Stimulated activated CD4-positive, alpha-beta T cell treated with anti-CD3 and anti-CD28 coated beads, Interleukin-1b, Interleukin-23, amount 100 ng/mL, for 48 hours (primary cell): ENCODE measurements at places on chromosomes 3 and 15.

DNA sequence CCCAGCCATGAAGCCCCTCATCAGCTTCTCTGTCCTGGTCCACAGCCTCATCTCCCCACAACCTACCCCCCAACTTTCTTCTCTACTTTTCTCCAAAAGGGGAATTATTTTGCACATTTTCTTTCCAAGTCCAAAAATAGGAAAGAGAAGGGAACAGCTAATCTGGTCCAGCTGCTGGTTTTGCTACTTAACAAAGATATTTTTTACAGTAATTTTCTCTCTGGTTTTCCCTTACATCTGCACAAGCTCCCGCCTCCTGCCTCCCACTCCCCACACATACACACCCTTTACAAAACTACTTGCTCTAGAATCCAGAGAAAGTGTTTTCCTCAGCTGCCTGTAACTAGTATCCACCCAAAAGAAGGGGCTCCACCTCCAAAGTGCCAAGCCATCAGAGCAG, 177.2 kb downstream of the POLR2M start:
- no peak for DNase-seq

GRCh38 chr3:126704494-126705214, 614 bp downstream of the CHCHD6 start:
- peak; percentile 5 for DNase-seq

GRCh38 chr3:4222574-4223175, 80.5 kb upstream of the SETMAR start:
- DNase-seq: no peak

GRCh38 chr3:30614943-30615342, 8.5 kb downstream of the TGFBR2 start:
- no peak for DNase-seq

DNA sequence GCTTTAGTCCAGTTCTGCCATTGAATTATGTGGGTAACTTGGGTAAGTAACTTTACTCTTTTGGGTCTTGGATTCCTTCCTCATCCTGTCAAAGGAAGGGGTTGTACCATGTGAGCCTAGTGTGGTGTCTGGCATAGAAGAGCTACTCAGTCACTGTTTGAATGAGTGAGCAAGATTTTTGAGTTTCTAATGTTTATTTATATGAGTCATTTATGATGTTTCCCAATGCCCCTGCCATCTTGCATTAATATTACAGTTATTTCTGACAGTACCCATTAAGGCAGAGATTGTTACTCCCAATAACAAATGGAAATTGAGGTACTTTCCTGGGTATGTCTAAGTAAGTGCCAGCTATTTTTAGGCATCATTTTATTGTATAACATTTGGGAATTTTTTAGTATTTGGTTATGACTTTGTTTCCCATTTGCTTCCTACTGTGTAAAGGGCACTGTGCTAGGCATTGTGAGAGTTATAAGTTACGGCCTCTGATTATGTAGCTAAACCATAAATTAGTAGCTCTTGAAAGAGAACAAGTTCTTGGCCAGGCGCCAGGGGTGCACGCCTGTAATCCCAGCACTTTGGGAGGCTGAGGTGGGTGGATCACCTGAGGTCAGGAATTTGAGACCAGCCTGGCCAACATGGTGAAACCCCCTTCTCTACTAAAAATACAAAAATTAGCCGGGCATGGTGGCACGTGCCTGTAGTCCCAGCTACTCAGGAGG, 23.5 kb downstream of the NR1D2 start:
- DNase-seq: no peak

GRCh38 chr15:96035091-96035490, 295.4 kb upstream of the NR2F2 start:
- DNase-seq: no peak

DNA sequence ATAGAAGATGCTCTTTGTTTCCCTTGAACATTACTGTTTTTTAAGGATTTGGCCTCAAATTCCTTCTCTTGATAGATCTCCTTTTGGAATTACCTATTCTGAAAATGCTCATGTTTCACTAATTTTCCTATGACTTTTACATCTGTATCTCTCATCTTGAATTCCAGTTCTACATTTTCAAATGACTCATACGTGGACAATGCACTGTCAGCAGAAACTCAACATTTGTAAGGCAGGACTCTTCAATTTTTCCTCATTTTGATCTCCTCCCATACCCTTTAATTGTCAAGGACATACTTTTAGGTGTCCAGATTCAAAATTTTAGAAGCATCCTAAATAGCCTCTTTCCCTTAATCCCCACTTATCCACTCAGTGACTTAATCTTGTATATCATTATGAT, 341.0 kb upstream of the RASGRP1 start:
- no peak for DNase-seq

DNA sequence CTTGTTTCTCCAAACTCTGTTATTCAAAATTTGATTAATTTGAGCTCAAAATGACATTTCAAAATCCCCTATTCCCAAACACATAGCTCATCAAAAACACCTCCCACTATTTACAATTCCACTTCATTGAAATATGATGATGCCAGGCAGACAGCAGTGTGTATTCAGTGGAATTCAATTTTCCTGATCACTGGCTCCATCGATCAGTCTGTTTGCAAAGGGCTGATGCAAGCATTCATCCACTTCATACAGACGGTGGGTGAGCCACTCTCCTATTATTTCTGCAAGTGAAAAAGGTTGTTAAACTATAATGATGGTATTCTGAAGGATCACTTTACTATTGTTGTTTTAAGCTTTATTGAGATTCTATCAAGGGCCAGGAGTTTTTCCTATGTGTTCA, 90.7 kb downstream of the RTP4 start:
- DNase-seq: no peak

DNA sequence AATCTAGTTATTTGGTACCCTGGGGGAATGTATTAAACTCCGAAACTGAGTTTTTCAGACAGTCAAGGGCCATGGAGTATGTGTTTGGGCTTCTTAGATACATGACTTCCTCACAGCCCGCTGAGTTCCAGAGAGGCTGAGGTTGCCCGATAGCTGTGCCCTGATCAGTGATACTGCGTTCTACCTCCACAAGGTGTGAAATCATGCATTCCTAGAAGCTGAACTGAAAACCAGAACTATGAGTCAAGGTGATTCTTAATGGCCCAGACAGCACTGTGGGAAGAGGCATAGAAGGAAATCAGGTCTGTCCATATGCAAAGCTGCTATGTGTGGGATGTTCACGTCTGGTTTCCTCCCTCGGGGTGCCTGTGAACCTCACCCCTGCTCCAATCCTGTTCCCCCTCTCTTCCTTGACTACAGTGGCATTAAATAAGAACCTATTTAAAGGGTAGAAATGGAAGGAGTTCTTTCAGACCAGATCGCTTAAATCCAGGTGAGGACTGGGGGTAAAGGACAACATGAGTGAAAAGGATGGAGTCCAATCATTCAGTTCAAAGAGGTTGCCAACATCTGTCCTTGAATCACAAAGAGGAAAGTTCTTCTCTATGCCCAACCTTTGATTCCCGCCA, 74.3 kb downstream of the MYO1E start:
- peak; percentile 56 for DNase-seq

DNA sequence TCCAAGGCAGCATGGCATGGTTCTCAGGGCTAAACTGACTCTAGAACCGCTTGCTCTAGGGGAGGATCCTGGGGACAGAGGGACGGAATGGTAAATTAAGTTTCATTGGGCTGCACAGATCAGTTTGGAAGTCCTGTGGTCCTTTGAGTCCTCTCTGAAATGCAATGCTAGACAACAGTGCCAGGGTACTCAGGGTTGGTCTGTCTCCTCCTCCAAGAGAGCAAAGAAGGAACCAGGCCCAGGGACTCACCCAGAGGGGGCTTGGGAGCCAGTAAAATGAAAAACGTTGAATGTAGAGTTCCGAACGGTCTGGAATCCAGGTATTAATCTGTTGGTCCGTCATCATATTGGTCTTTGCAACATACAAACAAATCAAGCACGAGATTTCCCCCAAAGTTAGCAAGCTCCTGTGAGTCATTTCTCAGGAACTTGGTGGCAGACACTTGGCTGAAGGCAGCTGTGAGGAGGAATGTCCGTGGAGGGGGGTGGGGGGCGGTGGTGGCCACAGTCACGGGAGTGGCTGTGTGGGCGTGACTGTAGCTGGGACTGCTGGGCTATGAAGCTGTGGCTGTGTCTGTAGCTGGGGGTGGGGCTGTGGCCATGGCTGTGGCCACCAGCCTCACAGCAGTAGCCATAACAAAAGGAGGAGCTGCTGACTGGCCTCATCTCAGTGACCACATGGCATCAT, 361.0 kb downstream of the SHQ1 start:
- DNase-seq: peak; percentile 71

- DNase-seq: no peak
Observed at GRCh38 chr15:47582233-47582632, 135.1 kb upstream of the SEMA6D start.

GRCh38 chr3:72316501-72317279, 531.6 kb downstream of the SHQ1 start:
- DNase-seq: no peak

GRCh38 chr3:179348325-179349013, 960 bp downstream of the MFN1 start:
- no peak for DNase-seq

GRCh38 chr3:12898290-12898964, 57.1 kb upstream of the RPL32 start:
- DNase-seq: no peak

- DNase-seq: no peak
Observed at GRCh38 chr15:60648928-60649679, 170.2 kb upstream of the ICE2 start.

DNA sequence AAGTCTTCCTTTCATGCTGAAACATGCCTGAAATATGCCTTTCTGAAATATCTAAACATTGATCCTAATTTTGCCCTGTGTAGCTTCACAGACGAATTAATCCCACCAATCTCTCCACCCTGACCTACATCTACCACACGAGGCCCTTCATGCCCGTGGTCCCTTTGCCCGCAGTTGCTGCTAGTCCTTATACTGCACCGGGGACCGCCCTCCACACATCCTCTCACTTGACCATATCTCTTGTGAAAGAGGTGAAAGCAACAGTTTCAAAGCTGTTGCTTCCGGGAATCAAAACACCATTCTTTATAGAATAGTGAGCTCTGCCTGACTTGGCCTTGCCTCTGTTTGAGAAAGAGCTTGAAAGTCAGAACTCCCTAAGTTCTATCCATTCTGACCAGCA, 499.5 kb downstream of the NTRK3 start:
- no peak for DNase-seq

GRCh38 chr3:197209366-197210260, 88.8 kb downstream of the DLG1 start:
- no peak for DNase-seq

- DNase-seq: no peak
Observed at GRCh38 chr3:129692743-129693142, 86.3 kb upstream of the PLXND1 start.

- DNase-seq: no peak
Observed at GRCh38 chr15:31384568-31384967, 57.9 kb downstream of the KLF13 start.

- no peak for DNase-seq
Observed at GRCh38 chr3:172461530-172462138, 13.4 kb upstream of the GHSR start.

DNA sequence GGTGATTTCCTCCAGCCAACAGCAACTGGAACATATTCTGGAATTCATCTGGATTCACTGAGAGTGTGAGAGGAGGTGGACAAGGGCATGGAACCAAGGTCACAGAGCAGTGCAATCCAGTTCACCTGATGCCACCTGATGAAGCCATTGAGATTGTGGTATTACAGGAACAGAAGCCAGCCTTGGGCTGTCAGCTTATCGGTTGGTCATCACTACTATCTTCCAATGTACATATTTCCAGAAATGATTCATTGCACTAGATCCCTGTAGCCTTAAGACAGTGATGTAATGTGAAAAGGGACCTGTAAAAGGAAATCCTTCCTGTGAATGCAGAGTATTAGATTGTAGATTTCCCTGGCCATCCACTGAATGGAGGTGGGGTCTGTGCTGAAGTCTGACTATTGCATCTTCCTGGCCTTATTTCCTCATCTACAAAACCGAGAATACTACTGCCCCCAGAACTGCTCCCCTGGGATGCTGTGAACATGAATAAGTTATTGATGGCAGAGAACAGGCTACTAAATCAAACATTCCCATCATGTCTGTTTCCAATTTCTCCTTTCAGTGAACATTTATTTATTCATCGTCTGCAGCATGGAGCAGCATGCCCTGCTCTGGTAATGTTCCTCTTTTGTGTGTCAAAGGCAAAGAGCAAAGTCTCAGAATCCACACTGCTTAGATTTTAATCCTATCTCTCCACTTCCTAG, 47.4 kb upstream of the TPM1 start:
- no peak for DNase-seq

DNA sequence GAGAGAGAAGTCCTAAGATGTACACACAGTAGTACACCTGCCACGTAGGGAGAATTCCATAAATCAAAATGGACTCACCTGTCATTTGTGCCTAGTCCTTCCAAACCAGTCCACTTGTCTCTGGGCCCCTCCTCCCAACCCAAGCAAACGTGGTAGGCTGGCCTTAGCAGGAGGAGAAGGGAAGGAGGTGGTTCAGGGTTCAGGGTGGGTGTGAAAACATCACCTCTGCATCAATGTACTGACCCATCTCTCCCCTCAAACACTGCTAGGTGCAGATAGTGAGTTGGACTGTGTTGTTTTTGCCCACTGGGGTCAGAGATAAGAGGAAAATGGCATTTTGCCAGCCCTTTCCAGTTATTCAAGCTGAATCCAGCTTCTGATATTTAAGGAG, 99.3 kb downstream of the MME start:
- DNase-seq: no peak

DNA sequence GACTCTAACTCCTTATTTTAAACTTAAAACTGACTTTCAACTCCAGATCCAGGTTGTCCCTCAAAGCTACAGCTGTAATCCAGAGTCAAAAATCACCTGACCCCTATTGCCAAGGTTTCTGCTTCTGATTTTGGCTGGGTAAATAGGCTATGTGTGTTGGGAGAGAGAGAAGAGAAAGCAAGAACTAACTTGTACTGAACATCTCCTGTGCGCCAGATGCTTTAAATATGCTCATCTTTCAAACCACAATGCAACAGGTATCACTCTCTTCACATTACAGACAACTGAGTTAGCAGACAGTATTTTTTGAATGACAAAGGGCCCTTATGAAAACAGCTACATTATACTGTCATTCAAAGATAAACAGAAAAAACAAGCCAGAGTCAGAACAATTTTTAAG, 7.0 kb downstream of the WWTR1 start:
- DNase-seq: no peak

- no peak for DNase-seq
Observed at GRCh38 chr3:20648921-20649381, 462.9 kb upstream of the SGO1 start.

- no peak for DNase-seq
Observed at GRCh38 chr15:42494998-42495360, 455 bp upstream of the SNAP23 start.

DNA sequence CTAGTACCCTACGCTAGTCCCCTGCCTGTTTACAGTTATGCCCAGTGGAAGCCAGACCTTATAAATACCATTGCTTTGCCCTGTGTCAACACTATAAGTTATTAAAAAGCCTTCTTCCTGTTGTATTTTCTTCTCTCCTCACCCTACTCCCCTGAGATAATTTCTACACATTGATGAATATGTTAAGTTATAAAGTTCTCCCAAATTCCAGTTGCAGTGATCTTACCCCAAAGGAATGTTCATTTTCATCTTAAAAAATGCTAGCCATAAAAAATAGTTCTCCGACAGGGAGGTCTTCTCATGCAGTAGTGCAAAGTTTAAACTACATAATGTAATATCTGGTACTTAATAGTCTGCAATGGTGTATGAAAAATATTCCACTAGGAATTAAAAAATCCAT, 58.6 kb downstream of the MAP2K5 start:
- no peak for DNase-seq
